ENCODE measurements at places on chromosomes 2 and 18. TPM values are rescaled to one million over a fixed set of nuclear protein-coding genes. Genes with fewer than 3 reads are reported as not detected.

LIMS4 gene
- 102 TPM for total RNA-seq

LOXL3 gene
- 2.7 TPM for total RNA-seq

TEX51 gene
- total RNA-seq, result not detected

ABCB11 gene
- 0.18 TPM for total RNA-seq

GPR75 gene
- total RNA-seq, result 2.9 TPM

SMYD1 gene
- not detected for total RNA-seq

SKA1 gene
- total RNA-seq, result 1.7 TPM

HTR2B gene
- 0.19 TPM for total RNA-seq

ABCA12 gene
- total RNA-seq, result 0.12 TPM

RGPD6 gene
- 17.6 TPM for total RNA-seq

CCDC74B gene
- total RNA-seq, result 2.2 TPM

TNFAIP6 gene
- 0.82 TPM for total RNA-seq

PLCL1 gene
- 5.0 TPM for total RNA-seq

CABYR gene
- 3.0 TPM for total RNA-seq

COL3A1 gene
- total RNA-seq, result 54.2 TPM
